ENCODE measurements at places on chromosomes 13 and 19.

DNA sequence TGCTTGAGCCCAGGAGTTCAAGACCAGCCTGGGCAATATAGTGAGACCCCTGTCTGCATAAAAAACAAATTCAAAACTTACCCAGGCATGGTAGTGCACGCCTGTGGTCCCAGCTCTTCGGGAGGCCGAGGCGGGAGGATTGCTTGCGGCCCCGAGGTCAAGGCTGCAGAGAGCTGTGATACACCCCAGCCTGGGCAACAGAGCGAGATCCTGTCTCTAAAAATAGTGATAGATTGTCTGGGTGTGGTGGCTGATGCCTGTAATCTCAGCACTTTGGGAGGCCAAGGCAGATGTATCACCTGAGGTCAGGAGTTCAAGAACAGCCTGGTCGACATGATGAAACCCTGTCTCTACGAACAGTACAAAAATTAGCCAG lies 4.0 kb upstream of the KLF16 start:
- DNase-seq: no peak

DNA sequence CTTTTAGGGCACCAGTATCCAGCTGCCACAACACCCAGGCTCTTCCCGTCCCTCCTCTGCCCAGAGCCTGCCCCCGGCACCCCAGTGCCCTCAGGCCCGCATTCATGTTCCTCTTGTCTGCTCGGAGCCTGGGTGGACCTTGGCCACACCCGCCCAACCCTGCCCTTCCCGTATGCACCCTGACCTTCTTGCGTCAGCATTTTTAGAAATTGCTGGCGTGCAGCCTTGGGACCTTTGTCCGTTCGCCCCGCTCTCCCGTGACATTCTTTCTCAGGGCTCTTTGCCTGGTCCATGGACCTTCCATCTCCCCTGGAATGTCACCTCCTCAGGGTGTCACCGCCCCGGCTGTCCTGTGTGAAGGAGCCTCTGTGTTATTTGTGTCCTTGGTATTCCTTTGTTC lies 7.6 kb downstream of the NUCB1 start:
- DNase-seq: no peak

GRCh38 chr19:5289060-5289990 lies 51.3 kb downstream of the PTPRS start:
- DNase-seq: no peak

GRCh38 chr13:53127373-53127772 lies 98.8 kb downstream of the OLFM4 start:
- DNase-seq: no peak

DNA sequence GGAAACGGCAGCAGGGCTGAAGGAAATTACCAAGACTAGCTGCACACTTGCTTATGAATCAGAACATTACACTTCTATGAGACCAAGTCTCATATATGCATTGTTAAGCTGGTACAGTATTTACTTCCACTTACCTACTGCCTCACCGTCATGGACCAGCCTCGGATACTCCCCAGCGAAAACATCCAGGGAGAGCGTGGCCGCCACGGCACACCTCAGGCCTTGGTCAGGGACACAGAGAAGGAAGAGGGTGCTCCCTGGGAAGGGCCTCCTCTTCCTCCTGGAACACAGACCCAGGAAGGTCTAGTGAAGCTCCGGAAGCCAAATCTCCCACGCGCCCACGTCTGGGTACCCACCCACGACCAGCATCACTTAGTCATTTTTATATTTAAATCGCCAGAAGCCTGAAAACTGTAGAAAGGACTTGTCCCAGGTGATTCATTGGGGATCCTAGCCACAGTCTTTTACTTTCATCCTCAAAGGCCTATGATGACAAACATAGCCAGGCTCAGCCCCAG lies 24.4 kb upstream of the MTIF3 start:
- DNase-seq: no peak

DNA sequence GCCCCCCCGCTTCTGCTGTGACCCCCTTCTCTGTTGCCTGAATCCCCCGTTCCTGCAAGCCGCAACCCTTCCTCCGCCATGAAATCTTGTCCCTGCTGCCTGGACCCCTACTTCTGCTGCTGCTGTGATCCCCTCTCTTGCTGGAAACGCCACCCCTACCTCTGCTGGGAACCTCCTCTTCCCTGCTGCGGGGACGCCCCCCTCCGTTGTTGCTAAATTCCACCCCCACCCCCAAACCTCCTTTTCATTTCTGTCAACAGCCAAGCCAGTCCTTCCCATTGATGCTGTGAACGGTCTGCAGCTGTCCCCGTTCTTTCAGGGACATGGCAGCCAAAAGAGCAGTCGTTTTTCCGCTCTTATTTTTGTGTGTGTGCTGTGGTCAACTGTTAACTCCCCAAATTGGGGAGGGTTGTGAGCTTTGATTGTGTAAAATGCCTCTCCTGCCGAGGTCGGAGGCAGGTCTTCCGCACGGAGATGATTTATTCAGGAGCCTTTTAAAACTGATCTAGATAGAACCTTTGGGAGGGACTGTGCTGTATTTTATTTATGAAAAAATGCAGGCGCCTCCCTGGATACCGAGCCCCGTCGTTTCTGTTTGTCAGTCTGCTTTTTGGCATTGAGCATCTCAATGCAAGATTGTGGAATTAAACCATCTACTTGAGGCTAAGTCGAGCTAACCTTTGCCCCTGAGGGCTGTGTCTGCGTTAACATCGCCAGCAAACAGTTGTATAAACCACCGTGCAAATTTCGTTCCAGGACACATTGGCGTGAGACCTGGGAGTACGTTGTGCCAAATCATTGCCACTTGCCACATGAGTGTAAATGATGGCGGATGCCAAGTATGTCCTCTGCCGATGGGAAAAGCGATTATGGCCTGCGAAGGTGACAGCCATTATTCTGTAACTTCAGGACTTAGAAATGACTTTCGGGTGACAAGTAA lies 27.9 kb upstream of the NDUFS7 start:
- no peak for DNase-seq

DNA sequence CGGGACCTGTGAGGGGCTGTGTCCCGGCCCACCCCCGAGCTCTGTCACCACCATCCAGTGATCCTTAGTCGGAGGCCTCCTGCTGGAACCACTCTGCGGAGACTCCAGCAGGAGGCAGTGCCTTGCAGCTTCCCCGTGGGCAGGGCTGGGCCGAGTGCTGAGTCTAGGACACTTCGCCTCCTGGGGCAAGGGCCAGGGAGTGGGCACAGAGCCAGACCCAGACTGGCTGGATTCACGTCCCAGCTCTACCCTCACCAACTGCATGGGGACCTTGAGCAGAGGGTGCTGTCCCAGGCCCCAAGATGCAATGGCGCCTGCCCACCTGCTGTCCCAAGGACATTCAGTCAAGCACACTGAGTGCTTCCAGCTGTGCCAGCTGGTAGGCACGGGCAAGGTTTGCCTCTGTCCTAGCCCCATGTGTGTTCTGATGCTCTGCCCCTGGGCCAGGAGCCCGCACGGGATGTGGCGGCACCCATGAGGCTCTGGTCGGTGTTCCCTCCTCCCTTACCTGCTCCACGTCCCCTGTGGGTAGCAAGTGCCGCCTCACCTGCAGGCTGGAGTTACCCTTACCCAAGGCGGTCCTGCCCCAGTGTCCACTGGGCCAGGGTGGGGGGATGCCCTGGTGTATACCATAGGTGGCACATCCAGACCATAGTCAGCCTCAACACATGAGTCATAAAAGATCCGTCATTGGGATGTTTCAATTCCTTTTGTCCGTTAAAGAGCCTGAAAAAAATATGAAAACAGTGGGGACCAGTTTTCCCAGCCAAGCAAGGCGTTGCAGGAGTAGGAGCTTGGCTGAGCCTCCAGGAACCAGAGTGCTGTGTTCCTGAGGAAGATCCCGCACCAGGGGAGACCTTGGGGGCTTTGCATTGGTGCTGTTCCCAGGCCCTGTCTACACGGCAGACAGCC lies 7.4 kb downstream of the FZR1 start:
- no peak for DNase-seq

All from activated naive CD8-positive, alpha-beta T cell treated with anti-CD3 and anti-CD28 coated beads, Interleukin-2, amount 10 ng/mL, durations not matched to agents 7 days and 5 days (primary cell).